ENCODE measurements at places on chromosomes 16 and 17. TPM values are rescaled to one million over a fixed set of nuclear protein-coding genes. Genes with fewer than 3 reads are reported as not detected.

Gene CARD14
- total RNA-seq: 19.6 TPM

Gene CPSF4L
- not detected for total RNA-seq

Gene SLFN12L
- not detected for total RNA-seq

Gene EME1
- 1.2 TPM for total RNA-seq

Gene TBC1D3B
- 1.2 TPM for total RNA-seq

Gene NPIPA8
- total RNA-seq: 0.79 TPM

Gene ANKRD13B
- 13.3 TPM for total RNA-seq

Gene OR4D1
- total RNA-seq: not detected

Gene IRF8
- 0.11 TPM for total RNA-seq

Gene CRHR1
- total RNA-seq: not detected
